ENCODE measurements at places on chromosomes 5 and 9.
A peak's percentile ranks its signal among the peaks of the same experiment; 100 is the strongest.

DNA sequence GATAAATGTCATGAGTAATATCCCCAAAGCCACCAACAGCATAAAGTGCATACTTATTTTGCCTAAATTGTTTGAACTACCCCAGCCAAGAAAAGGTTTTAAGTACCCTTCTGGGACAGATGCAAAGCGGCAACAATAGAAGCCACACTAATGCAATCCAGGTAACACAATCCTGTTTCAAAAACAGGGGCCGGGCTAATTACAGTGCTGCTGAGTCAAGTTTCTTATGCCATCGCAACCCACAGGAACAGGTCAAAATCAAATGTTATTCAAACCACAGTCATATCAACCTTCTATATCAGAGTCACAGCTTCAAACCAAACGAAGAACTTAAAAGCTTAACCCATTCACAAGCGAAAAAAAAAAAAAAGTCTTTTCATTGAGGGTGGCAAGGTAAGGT lies 28.3 kb downstream of the EBF1 start:
- DNase-seq = peak; percentile 30

DNA sequence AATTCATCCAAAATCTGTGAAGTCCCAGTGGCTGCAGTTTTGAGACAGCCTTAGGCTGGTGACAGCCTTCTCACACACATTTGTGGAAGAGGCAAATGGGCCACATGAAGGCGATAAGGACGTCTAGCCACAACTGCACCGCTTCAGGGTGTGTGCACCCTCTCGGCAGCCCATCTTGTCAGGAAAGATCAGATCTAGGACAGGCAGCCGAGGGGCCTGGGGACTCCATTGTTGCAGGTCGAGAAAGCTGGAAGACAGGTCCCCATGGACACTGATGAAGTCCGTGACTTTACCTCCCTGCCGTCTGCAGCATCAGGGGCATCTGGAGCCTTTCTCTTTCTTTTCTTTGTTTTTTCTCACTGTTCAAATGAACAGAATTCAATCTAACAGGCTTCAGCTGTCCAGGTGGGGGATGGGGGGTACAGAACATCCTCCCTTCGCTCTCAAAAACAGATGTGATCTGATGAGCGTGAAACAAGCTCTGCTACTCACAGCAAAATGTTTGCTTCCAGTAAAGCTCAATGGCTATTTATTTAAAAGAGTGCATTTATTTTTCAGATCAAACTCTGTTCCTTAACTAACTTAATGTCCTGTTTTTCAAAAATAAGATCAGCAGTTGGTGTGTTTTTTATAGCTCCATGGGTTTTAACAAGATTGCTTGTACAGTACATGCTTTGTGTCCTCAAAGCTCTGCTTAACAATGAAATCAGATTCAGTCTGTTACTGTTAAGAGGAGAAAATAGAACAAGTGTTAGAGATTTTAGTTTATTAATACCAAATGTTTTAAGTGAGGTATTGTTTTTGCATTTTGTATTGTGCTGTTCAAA lies 111.8 kb upstream of the OTULINL start:
- no peak for DNase-seq

GRCh38 chr9:137650779-137651178 lies 32.0 kb downstream of the EHMT1 start:
- DNase-seq = no peak

DNA sequence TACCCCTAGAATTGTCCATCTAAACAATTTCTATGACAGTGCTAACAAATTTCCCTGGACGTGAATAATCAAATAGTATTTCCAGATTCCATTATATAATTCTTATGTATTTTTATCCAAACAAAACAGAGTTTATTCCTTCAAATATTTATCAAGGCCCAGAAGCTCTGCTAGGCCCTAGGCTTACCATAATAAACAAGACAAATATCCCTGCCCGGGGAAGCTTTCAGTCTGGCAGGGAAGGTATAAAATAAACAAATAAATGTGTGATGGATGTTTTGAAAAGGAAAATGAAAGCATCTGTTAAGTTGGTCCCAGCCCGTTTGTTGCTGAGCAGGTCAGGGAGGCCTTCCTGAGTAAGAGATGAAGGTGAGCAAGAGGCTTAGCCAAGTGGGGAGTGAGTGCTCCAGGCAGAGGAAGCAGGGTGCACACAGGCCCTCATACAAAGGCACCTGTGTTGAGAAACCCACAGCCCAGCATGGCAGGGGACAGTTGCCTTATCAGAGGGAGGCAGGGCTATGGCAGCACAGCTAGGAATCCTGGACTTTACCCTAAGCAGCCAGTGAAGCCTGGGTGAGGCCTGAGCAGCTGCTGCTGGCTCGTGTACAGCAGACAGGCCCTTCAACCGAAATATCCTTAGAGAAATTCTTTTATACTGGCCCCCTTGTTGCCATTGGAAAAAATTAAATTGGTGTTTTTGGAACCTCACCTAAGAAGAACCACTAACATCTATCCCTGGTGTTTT lies 7.7 kb upstream of the SLC35D2 start:
- no peak for DNase-seq
